Stimulated activated CD8-positive, alpha-beta memory T cell treated with anti-CD3 and anti-CD28 coated beads, Interleukin-15, amount 100 ng/mL, for 4 hours (primary cell): ENCODE measurements at places on chromosomes 11 and 22.

DNA sequence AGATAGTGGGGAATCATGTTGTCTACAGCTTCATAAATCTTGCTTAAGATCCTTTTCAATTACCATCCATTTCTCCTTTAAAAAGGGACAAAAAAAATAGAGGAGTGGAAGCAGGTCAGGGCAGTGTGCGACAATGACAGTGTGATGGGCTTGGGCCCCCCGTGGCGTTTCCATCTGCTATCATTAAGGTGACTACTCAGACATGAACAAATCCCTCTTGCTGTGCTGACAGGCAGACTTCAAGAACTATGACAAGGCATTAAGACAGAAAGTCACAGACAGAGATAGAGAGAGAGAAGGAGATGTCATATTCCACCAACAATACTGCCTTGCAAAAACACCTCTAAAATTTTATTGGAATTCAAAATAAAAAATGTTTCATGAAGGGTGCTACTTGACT is 263.2 kb downstream of the DCDC1 start:
- DNase-seq: no peak

DNA sequence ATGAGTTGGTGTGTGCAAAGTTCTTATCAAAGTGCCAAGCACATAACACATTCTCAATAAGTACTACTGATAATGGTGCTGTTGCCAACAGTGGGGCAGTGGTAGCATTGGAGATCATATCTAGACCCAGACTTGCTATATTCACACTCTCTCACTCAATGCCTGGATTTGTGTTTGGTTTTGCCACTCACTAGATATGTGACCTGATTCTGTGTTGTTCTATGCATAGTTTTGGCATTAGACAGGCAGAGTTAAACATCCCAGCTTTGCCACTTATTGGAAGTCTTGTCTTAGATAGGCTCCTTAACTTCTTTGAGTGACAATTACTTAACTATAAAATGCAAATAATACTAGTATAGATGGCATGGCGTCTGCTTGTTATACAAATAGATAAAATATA is 642.6 kb upstream of the CCDC179 start:
- no peak for DNase-seq

GRCh38 chr11:95451261-95451660 is 220.3 kb upstream of the SESN3 start:
- DNase-seq: no peak

- no peak for DNase-seq
Measured at GRCh38 chr11:109644152-109644551, 222.2 kb downstream of the C11orf87 start.

DNA sequence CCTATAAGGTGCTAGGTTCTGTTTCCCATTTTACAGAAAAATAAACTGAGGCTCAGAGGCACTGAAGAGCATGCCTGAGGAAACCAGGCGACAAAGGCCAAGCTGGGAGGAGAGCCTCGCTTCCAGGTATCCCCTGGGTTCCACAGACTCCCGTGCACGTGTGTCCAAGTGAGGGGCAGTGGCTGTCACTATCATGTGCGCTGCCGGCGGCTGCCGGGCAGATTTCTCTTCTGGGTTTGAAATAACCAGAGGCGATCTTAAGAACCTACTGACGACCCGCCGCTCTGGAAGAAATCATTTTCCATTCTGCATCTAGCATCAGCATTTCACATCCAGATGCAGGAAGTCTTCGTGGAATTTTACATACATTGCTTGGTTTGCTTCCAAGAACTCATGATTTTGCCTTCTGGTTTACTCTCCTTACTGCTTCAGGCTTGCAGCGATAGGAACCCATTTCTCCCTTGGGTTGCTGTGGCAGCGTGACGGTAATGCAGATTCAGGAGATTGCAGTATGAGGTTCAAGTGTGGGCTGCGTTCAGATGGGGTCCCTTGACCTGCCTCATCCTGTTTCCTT is 28.6 kb downstream of the ARHGAP8 start:
- no peak for DNase-seq

GRCh38 chr11:124749912-124750311 is 2.1 kb downstream of the VSIG2 start:
- DNase-seq: no peak

DNA sequence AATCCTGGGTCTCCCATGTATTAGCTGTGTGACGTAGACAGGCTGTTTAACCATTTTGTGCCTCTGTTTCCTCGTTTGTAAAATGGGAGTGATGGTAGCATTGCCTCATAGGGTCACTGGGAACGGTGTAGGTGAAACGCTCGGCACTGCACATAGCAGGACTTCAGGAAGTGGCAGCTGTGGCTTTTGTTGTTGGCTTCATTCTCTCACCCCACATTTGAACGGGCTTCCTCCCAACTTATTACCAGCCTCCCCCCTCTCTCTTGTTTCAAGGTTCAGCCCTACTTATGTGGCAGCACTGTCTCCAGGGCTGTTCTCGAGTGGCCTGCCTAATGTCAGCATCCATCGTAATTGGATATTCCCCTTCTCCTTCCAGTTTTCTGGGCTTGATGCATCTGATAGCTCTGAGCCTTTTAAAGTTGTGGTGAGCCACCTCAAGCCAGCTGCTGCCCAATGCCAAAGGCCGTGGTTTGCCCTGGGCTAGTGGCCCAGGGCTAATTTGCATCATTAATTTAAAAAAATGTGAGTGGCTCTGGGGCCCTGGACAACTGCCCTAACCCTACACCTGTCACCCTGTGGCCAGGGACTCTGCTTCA is 217.8 kb upstream of the TBCEL start:
- no peak for DNase-seq

- DNase-seq: no peak
Measured at GRCh38 chr11:2707736-2708135, 7.9 kb upstream of the KCNQ1OT1 start.
